Activated naive CD4-positive, alpha-beta T cell treated with anti-CD3 and anti-CD28 coated beads, Interleukin-2, amount 50 U/mL, for 72 hours (primary cell): ENCODE measurements at places on chromosomes 5 and 9.

DNA sequence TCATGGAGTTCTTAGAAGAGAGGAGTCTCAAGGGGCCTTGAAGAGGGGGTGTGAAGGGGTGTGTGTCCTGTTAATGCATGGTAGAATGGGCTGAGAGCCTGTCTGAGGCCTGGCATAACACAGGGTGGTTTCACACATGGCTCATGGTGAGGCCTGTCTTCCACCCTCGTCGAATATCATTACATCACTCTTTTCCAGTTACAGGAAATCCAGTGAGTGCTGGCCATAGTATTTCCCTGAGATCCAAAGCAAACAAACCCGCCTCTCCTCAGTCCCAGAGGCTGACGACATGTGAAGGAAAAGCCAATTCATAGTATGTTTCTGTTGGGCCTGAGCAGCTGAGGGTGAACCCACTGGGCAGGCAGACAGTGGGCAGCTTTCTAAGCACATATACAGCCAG lies 159.4 kb upstream of the NR3C1 start:
- DNase-seq: no peak

GRCh38 chr5:17277907-17278306 lies 60.5 kb downstream of the BASP1 start:
- DNase-seq: no peak

- no peak for DNase-seq
These were observed 372.6 kb upstream of the MPDZ start for GRCh38 chr9:13651969-13652663.

DNA sequence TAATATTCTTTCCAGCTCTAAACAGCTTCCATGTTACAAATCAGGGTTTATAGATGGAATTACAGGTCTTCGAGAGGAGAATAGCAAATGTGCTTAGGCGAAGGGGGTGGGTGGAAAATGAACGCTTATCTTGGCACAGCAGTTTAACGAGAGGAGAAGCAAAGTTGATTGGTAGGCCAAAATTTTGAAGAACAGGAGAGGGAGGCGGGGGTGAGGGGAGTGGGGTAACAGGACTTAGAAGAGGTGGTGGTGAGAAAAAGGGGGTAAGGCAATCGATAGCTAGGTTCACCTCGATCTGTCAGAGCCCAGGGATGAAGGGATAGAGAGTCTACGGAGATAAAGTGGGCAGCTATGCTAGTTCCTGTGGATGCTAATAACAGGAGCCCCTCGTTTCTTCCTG lies 764 bp downstream of the ANKRA2 start:
- DNase-seq: no peak

DNA sequence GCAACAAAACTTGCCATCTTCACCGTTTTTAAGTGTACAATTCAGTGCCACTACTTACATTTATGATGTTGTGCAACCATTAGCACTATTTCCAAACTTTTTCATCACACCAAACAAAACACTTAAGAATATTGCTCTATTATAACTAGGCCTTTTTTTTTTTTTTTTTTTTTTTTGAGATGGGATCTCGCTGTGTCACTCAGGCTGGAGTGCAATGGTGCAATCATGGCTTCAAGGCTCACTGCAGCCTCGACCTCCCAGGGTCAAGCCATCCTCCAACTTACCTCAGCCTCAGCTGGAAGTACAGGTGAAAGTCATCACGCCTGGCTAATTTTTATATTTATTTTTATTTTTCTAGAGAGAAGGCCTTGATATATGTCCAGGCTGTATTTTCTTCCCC lies 22.3 kb upstream of the LMNB1 start:
- DNase-seq: no peak

- no peak for DNase-seq
These were observed 3.3 kb downstream of the ENHO start for GRCh38 chr9:34519321-34520020.

DNA sequence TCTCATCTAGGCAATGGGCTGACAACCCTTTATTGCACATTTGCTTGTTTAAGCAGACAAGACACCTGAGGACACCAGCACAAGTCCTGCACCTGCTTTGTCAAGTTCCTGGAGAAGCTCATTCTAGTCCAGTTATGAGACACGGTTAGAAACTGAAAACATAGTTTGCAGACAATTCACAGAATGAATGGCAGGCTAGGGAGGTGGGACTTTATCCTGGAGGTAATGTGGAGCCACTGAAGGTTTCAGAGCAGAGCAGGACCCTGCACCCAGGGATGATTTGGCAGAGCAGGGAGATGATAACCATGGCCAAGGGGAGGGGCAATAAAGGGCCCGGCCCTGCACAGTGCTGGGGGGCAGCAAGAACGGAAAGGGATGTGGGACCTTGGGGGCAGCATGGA lies 50.7 kb upstream of the SLC25A51 start:
- DNase-seq: no peak

- DNase-seq: no peak
These were observed 25.7 kb downstream of the DPYSL3 start for GRCh38 chr5:147483961-147484707.

GRCh38 chr5:75265731-75266130 lies 29.1 kb upstream of the ANKRD31 start:
- DNase-seq: no peak

DNA sequence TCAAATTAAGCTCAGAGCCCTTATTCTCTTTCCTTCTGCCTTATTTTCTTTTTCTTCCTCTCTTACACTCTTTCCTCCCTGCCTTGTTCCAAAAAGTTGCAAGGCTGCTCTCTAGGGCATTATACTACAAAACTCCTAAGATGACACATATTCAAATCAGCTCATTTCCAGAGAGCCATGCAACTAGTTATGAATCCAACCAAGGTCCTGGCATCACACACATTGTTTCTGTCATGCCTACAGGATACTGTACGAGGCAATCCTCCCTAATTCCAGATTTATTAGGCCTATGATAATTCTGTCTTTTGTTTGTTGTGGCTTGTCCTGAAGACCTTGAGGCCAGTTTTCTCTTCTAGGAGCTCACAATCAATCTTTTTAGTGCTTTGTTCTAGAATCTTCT lies 87.0 kb upstream of the TBCA start:
- DNase-seq: no peak

GRCh38 chr5:159377653-159378052 lies 47.4 kb upstream of the IL12B start:
- no peak for DNase-seq

DNA sequence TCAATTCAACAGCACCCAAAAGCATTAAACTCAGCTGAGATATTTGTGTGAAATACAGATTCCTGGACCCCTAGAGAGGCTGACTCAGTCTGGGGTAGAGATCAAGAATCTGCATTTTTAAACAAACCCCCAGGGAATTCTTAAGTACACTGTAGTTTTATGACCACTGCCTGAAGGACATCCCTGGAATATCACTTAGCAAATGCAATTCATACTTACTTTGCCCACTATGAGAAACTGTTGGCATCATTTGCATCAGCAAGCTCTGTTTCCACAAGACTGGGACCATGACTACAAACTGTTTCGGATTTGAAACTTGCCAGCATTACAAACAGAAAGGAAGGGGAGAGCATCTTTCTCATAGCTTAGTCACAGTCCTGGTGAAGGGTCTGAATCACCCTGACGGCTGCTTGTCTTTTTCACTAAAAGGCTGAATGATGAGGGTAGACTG lies 63.7 kb downstream of the MLLT3 start:
- peak; percentile 33 for DNase-seq

- no peak for DNase-seq
These were observed 16.9 kb downstream of the C9orf85 start for GRCh38 chr9:71928376-71928775.

DNA sequence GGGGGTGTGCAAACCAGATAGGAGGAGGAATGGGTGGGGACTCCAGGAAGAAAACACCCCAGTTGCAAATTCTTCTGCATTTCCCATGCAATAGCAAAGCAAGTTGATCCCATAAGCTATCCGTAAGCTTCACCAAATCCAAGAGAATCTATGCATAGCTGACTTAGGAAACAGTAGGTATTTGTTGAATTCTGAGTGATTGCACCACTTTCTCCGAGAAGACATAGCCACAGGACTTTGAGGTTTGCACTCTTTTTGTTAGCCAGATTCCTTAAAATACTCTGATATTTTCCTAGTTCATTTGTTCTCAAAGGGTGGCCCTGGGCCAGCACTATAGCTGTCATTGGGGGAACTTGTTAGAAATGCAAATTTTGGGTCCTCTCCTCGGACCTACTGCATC lies 271.9 kb downstream of the SLIT3 start:
- no peak for DNase-seq
